ENCODE measurements at places on chromosomes 16 and 17.

- DNase-seq = no peak
Measured at GRCh38 chr16:15677447-15677846, 27.4 kb downstream of the NDE1 start.

- no peak for DNase-seq
Measured at GRCh38 chr17:227078-227945, 45.9 kb upstream of the DOC2B start.

GRCh38 chr17:82568997-82569393 lies 49.5 kb downstream of the FOXK2 start:
- DNase-seq = no peak

DNA sequence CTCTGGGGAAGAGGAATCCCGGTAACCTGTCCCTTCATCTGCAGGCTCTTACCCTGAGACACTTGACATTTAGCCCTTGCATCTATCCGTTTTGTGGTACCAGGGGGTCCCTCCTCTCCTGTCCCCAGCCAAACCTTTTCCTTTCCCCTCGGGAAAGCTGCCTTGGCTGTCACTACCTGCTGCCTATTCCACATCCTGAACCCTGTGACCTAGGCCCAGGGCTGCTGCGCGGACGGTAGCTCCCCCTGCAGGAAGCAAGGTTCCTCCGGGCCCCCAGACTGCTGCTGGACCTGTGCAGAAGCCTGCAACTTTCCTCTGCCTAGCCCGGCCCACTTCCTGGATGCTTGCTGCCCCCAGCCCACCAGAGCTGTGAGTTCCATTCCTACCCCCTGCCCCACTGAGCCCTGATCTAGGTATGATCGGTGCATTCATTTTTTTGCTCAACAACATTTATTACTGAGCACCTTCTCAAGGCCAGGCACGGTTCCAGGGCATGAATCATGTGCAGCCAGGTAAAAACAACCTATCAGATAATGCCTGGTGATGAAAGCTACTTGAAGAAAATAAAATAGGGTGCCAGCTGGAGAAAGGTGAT lies 10.5 kb upstream of the ALDOA start:
- no peak for DNase-seq

DNA sequence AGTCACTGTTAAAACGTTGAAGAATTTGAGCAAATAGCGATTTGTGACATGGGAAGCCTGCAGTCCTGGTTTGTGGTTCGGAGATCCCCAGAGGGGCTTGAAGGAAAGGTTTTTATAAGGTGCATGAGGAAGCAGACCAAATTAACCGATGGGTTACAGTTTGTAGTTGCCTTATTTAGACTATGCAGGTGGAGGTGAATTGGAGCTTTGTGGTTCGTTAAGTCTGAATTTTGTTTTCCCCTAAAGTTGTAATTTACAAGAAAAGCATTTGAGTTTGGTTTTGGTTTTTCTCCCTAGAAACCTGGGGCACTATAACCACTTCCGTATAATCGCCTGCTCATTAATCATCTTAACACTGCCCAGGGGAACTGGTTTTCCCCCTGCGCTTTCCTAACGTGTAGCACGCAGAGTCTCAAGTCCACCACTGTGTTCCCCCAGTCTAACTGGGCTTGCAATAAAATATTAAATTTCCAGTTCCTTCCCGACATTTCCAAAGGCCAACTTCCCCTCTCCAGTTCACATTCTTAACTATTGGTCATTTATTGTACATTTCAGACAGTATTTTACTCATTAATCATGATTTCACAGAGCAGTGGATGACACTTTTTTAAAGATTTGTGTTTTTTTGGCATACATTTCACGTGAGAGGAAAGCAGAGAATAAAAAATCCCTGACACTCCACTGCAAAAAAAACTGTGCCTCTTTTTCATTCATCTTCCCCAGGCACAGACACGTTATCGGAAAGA lies 932 bp downstream of the ZNF267 start:
- no peak for DNase-seq

GRCh38 chr17:50882851-50883250 lies 16.7 kb upstream of the TOB1 start:
- no peak for DNase-seq

DNA sequence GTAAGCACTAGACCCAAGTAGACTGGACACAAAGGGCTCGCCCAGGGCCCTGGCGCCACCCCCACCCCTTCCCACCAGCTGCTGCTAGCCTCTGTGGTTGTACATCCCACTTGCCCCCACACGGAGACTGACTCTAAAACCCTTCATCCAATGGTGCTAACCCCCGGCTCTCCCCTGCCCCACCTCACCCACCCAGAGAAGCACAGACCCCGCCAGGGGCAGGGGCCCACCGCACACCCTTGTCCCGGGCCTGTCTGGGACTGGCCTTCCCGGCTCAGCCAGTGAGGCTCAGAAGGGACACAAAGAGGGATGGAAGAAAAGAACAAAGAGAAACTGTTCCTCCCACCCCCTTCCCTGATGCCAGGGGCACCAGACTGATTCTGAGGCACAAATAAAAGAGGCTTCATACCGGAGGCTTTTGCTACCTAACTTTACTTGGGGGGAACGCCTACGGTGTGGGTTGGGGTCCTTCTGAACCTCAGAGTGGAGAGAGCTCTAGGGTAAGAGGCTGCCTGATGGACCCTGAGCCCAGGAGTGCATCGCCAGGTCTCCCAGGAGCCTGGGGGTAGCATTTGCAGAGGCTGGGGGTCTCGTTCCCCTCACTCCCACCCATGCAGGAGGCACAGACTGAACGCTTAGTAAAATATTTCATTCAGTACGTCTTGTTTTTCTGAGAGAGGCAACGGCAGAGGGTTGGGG lies 8.2 kb downstream of the CORO6 start:
- no peak for DNase-seq

DNA sequence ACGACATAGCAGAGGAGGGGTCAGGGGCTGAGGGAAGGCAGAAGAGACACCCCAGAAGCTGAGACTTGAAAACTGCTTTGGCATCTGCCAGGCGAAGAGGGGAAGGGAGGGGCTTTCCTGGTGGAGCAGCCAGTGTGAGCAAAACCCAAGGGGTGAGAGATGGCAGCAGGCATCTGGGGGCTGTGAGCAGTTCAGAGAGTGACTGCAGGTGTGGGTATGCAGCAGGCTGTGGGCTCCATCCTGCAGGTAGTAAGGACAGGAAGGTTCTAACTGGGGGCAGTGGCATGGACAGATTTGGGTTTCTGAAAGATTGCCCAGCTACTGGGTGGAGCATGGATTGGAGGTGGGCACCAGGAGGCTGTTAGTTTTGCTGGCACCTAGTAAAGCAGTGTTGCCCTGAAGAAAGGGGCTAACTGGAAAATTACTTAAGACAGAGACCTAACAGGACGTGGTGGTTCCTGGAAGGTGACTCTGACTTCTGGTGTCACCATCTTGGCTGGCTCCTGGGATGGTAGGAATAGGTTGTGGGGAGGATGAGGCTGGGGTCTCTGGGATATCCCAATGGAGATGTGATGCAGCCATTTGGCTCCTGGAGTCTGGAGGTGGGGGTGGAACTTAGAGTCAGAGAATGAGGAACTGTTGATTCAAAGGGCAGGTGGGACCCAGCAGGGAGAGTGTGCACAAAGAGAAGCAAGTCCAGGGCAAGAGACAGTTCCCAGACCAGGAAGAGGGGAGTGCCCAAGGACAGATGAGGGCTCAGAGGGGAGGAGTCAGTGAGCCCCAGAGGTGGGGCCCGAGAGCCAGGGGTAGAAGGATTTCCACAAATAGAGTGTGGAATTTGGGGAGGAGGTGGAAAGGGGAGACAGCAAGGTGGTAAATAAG lies 11.2 kb downstream of the BCL7C start:
- DNase-seq = no peak

DNA sequence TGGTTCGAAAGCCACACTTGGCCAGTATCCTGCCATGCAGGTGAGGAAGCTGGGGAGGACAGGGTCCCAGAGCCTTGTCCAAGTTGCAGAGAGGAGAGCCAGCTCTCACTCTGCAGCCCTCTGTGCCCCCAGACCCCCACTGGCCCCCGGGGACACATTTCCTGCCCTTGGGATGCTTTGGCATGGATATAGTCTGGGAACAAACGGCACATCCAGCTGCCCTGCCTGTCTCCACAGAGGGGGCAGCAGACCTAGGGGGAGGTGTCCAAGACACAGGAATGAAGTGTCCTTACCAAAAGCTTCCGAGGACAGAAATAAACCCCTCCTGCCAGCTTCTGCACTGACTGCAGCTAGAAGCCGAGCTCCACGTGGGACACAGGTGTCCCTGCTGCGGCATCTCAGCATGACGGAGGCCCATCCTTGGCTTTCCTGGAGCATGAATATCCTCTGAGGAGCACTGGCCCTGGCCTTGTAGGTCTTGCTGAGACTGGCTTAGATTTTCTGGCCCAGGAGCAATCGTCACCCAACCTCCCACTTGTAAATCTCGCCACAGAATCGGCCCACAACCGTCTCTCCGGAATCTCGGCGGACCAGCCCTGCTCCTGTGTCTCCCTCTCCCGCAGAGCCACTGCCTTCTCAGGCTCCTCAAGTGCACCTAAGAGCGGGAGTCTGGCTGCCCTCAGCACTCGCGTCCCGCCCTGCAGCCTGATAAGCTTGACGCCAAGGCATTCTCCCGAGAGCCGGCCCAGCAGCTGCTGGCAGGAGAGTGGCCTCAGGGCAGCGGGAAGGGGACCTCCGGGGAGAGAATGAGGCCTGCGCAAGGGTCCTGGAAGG lies 1.1 kb upstream of the CAPN15 start:
- DNase-seq = no peak

DNA sequence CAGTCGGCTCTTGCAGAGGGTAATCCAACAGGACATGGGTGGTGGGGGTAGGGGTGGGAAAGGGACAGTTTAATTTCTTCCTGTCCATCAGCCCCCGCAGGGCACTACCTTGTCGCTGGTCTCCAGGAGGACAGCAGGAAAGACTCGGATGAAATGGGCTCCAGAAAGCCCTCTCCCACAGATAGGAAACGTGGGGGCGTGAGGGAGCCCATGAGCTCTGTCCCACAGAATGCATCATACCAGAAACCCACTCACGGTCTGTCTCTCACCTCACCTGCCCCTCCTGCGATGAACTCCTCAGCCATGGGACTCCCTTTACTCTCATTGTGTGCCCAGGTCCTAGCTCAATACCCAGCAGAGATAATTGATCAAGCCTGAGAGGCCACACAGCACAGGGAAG lies 240.1 kb downstream of the GSG1L start:
- no peak for DNase-seq

- no peak for DNase-seq
Measured at GRCh38 chr16:82991410-82991809, 364.6 kb downstream of the CDH13 start.

DNA sequence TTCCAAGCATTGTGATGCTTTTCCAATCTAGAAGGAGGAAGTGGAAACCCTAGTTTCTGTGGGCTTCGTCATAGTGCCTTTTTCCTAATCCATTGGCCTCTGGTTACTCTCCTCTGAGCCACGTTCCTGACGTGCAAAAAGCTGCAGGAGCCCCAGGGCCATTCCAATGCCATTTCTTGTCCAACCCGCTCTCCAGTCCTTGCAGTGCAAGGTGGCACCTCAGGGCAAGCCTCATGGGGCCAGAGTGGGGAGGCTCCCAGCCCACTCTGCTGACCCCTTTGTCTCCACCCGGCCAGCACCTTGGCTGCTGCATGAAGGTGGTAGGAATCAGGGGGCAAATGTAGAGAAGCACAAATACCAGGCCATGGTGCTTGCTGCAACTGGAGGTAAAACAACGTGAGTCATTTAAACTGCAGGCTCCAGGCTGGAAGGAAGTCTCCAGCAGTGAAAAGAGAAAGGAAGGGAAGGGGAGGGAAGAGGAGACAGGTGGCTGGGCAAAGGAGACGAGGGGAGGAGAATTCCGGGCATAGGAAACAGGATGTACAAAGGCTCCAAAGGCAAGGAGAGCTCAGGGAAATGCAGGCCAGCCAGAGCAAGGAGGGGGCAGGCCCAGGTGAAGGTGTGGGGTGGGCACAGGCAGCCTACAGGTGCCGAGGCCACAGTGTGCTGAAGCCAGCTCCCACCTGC lies 168.2 kb upstream of the TNRC6C start:
- DNase-seq = no peak

- DNase-seq = no peak
Measured at GRCh38 chr17:27069842-27070508, 223.9 kb upstream of the WSB1 start.

- no peak for DNase-seq
Measured at GRCh38 chr16:67170949-67171649, 761 bp downstream of the NOL3 start.

DNA sequence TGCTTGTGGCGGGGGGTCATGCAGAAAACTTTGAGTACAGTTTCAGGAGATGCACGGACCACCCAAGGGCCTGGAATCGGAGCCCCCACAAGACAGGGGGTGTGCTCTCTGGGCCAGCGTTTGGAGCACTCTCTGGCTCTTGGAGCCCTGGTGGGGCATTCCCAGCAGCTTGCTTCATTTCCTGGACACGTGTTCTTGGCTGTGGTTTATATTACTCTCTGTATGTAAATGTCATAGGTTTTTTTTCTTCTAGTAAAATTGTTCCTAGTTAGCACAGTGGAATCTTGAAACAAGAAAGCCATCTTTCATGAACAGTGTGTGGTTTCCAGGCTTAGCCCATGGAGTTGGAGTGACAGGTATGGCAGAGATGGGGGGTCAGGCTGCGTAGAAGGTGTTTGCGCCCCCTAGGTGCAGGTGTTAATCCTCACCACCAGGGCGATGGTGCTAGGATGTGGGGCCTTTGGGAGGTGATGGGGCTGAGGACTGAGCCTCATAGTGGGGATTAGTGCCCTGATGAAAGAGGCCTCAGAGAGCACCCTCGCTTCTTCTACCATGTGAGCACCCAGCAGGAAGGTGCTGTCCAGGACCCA lies 79.8 kb downstream of the JPH3 start:
- no peak for DNase-seq

GRCh38 chr16:83648347-83648746 lies 159.4 kb upstream of the HSBP1 start:
- no peak for DNase-seq

- no peak for DNase-seq
Measured at GRCh38 chr17:33292201-33292980, 704 bp downstream of the ASIC2 start.

DNA sequence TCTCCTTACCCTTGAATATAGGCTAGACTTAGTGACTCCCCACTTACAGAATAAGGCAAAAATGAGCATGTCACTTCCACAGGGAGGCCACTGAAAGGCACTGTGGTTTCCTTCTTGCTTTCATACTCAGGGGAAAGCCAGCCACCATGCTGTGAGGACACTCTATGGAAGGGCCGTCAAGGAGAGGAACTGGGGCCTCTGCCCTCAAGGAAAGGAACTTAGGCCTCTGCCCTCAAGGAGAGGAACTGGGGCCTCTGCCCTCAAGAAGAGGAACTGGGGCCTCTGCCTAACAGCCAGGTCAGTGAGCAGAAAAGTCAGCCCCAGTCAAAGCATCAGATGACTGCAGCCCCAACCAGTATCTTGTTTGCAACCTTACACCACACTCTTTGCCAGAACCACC lies 30.1 kb downstream of the VPS35 start:
- DNase-seq = no peak

All from activated gamma-delta T cell treated with anti-CD3 and anti-CD28 coated beads, Interleukin-2, amount 50 U/mL, for 16 hours (primary cell).